ENCODE measurements at places on chromosomes 5 and 9.

- no peak for DNase-seq
These were observed 41.5 kb upstream of the GDNF start for GRCh38 chr5:37881359-37881758.

GRCh38 chr5:67795781-67796477 lies 419.6 kb upstream of the PIK3R1 start:
- DNase-seq: no peak

DNA sequence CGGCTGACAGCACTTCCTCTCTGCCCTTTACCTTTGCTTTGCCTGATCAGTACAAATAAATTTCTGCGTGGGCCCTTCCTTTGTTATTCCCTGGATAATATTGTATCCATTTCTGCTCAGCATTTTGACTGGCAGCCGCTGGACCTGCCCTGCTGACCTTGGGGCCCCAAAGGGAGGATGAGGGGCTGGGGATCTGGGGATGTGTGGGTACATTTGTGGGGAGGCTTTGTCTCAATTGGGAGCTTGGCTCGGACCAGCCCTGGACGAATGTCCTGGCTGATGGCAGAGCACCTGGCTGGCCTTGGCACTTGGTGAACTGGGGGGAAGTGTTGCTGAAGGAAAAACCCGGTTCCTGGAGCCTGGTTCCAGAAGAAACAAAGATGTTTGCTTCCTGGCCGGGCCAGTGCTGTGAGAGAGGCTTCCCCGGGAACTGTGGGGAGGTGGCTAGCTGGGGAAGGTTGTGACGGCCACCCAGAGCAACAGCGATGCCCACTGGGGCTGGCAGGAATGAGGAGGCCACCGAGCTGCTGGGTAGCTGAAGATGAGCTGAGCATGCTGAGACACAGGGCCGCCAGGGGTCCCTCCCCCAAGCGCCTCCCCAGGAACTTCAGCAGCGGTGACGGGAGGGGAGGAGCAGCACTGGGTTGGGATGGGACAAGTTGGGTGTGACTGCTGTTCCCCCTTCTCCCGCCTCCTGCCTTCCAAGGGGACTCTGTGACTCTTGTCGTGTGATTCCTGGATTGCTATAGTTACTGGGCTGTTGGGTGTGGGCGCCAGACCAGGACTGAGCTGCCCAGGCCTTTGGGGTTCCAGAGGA lies 8.4 kb downstream of the LMX1B start:
- DNase-seq: no peak

DNA sequence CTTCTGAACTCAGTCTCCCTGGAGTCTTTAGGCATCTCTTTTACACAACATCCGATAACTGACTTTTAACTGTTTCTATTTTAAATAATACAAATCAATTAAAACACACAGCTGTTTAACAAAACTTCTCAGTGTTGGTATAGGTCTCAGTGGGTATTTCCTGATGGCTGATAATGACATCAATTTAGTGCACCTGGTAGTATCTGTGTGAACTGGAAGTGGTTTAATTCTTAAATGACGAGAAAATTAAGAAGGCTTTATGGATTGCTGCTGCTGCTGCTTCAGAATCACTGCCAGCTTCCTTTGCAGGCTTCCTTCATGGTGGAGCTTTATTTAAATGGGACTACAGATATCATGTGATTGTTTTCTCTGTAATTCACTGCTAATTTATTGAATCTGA lies 92.3 kb downstream of the RPS23 start:
- no peak for DNase-seq

DNA sequence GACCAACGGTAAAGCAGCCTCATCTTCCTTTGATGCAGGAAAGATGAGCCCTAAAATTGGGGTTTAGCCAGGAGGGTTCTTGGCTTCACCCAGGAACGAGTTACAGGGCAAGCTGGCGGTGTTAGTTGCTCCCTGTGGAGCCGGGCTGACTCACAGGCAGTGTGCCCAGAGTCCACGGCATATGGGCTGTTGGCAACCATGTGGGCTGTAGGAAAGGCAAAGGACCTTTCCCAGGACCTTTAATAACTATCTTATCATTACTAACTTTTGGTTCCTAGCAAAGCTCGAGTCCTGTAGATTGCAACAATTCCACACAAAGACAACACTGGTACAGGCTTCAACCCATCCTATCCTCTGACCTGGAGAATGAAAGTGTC lies 29.8 kb upstream of the CLPTM1L start:
- DNase-seq: no peak

DNA sequence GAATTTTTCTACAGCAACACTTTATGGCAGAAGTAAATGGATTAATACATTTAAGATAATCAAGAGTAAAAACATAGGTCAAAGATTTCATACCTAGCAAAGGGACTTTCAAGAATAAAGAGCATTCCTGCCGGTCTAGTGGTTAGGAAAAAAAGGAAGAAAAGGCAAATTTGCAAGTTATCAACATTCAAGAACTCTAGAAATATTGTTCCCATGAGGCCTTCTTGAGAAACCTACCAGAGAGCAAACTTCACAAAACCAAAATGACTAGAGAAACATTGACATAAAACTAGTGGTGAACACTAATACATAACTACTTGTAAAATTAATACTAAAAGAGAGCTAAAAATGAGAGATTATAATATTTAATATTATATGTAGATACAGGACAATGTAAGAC lies 320.2 kb upstream of the RGMB start:
- no peak for DNase-seq

GRCh38 chr5:32443541-32444430 lies 754 bp downstream of the ZFR start:
- no peak for DNase-seq

DNA sequence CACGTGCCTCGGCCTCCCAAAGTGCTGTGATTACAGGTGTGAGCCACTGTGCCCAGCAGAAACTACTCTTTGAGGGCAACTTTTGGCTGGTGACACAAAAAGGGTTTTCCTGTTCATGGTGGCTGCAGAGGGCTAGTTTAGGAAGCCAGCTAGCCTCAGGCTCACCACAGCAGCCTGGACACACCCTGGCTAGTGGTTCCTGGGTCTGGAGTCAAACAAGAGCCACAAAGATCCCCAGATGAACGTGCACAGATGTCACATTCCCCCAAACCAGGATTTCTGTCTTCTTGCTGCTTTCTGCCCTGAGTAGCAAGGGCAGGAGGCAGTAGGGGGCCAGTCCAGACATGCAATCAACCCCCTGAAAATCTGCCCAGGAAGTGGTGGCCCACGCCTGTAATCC lies 6.8 kb downstream of the HBEGF start:
- DNase-seq: no peak

- no peak for DNase-seq
These were observed 20.2 kb downstream of the NNT start for GRCh38 chr5:43623048-43623680.

DNA sequence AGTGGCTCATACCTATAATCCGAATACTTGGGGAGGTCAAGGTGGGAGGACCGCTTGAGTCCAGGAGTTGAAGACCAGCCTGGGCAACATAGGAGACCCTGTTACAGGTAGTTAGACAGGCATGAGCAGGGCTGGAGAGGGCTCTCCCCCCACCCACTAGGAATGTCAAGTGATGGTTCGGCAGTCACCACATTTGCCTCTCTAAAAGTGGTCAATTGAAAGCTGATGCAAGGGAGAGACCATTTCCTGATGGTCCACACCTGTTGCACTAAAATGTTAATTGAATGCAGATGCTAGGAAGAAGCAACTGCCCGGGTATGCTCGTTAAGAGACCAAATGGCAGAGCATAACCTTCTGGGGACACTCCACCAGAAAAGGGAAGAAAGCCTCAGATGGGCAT lies 82.7 kb downstream of the SFXN1 start:
- DNase-seq: no peak

- peak; percentile 96 for DNase-seq
These were observed 135.2 kb downstream of the PCSK1 start for GRCh38 chr5:96297867-96298266.

DNA sequence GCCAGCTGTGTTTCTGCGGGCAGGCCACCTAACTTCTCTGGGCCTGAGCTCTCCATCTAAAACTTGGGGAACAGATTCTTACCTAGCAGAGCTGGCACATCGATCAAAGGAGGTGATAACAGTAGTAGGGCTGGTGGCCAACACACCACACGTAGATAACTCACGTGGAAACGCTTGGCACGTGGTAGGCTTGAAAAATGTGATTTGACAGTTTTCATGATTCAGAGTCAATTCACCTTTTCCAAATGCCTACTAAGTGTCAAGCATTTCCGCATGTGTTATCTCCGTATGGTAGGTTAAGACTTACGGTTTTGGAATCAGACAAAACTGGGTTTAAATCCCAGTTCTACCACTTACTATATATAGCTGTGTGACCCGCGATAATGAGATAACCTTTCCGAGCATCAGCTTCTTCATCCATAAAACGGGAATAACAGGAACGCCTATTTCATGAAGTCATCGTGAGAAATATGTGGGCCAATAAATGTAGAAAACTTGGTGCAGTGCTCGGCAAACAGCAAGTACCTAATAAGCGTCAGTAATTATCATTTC lies 25.5 kb downstream of the NDUFA8 start:
- DNase-seq: no peak

DNA sequence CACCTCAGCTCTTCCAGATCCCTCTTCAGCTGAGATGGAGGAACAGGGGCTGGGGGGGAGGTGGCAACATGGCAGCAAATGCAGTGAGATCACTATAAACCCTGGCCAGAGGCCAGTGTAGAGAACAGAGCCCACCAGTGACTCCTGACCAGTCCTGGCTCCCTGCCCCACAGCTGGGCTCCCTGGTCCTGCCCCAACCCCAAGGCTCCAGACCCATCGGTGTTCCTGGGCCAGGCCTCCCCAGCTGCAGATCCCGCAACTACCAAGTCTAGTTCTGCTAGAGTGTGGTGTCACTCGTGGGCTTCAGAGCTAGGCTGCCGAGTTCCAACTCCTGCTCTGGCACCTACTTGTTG lies 16.8 kb downstream of the AKNA start:
- DNase-seq: no peak

DNA sequence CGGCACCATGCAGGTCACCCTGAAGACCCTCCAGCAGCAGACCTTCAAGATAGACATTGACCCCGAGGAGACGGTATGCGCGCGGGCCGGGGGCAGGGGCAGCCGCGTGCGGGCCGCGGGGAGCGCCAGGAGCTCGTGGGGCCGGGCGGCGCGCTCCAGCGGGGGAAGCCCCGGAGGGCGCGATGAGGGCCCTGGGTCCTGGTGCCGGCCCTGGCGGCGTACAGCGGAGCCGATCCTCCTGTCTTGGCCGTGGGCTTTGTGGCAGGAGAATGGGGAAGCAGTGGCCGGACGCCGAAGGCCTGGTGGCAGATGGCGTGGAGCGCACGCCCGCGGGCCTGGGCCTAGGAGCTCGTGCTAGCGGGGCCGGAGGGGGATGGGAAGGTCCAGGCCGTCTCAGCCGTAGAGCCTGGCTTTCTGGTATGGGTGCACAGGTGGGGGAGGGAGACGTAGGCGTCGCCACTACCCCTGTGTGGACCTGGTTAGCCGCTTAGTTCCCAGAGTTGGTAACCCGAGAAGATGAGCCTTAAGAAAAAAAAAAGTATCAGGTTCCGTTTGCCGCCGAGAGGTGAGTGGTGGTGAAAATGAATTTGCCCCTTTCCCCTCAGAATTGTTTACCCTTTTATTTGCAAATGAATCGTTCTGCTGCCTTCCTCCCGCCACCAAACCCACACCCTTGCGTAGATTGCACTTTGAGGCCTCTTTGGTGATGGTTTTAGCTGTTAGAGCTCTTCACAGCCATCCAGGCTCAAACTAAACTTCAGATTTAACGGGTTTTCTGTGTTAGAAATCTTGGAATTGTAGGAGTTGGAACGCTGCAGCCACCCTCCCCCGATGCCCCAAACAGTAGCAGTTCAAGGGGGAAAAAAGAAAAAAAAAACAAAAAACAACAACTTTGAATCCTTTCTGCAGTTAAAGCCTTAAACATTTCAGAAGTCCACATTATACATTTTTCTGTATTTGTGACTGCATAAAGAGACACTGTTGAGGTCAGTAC lies 841 bp downstream of the RAD23B start:
- DNase-seq: peak; percentile 44

GRCh38 chr5:146078566-146078965 lies 26.8 kb downstream of the PLAC8L1 start:
- DNase-seq: no peak

- DNase-seq: no peak
These were observed 29.1 kb upstream of the ATG10 start for GRCh38 chr5:81942746-81943145.

GRCh38 chr9:128428644-128429512 lies 8.2 kb downstream of the CERCAM start:
- no peak for DNase-seq

DNA sequence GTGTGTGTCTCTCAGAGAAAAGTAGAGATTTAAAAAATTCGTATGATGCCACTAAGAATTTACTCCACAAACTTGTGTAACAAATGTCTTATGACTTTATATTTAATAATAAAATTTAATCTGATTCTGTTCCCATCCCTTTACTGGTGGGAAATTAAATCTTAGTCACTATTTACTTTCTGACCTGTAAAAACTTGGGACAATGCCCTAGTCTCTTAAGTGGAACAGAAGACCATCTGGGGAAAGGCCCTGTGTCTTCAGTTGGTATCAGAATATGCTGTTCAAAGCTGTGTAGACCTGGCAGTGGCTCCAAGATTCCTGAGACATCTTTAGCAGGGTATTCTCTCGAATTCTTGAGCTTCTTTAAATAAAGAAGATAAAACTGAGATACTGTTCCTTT lies 2.6 kb upstream of the BDP1 start:
- DNase-seq: no peak

DNA sequence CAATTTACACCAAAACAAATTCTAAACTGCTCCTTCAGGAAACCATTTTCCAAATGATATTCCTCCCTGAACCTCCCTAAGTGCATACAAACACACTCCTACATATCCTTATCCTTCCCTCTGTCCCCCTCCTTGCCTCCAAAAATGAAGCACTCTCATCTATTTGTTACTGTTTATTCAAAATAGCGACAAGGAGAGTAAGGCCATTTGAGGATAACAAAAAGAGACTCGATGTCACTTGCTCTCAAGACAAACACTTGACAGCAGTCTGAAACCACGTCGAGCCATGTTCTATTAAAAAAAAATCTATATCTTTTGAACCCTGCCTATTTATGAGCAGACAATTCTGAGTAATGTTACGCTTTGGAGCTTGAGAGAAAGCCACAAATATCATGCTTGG lies 547.9 kb downstream of the DTWD2 start:
- DNase-seq: no peak

GRCh38 chr9:129182625-129183494 lies 4.8 kb upstream of the IER5L start:
- DNase-seq: no peak
